ENCODE measurements at places on chromosomes 6 and 20.

- DNase-seq: no peak
Observed at GRCh38 chr20:38060536-38060935, 27.0 kb downstream of the RPRD1B start.

- DNase-seq: no peak
Observed at GRCh38 chr6:25137480-25137879, 141.7 kb upstream of the CARMIL1 start.

GRCh38 chr6:90982051-90982450 lies 395.2 kb upstream of the MAP3K7 start:
- no peak for DNase-seq

DNA sequence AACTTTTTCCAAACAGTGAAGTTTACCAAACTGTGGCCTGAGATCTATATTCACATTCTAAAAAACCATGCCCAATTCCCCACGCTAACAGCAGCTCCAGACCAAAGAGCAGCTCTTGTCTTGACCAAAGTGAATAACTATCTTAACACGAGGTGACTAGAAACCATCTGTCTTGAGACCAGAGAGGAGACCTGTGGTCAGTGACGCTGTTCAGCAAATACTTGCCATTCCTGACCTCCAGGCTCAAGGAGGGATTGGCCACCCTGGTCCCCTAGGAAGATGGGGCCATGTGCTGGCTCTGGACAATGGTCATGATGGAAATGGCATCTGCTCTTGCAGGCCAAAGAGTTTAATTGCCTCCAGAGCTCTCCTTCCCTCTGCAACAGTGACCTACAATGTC lies 104.4 kb upstream of the CD93 start:
- no peak for DNase-seq

- DNase-seq: no peak
Observed at GRCh38 chr6:28343898-28344677, 5.7 kb upstream of the ZKSCAN3 start.

DNA sequence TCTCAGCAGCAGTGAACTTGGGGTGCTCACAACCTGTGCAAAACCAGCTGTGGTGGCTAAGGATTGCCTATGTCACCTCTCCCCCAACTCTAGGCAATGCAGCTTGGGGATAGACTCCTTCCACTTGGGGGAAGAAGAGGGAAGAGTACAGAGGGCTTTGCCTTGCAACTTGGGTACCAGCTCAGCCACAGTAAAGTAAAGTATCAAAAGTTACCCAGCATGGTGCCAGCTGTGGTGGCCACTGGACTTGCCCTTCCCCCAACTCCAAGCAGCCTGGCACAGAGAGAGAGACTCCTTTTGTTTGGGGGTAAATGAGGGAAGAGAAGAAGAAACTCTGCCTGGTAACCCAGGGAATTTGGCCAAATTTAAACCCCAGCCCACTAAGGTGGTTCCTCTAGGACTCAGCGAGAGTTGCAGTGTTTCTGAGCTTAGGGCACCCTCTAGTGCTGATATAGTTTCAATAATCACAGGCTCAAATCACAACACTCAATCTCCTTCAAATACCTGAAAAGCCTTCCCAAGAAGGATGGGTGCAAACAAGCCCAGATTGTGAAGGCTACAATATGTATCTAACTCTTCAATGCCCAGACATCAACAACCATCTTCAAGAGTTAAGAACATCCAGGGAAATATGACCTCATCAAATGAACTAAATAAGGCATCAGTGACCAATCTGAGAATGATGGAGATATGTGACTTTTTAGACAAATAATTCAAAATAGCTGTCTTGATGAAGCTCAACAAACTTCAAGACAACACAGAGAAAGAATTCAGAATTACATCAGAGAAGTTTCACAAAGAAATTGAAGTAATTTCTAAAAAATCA lies 7.6 kb upstream of the DEFB129 start:
- no peak for DNase-seq

GRCh38 chr6:99356641-99357040 lies 7.2 kb upstream of the FAXC start:
- no peak for DNase-seq

DNA sequence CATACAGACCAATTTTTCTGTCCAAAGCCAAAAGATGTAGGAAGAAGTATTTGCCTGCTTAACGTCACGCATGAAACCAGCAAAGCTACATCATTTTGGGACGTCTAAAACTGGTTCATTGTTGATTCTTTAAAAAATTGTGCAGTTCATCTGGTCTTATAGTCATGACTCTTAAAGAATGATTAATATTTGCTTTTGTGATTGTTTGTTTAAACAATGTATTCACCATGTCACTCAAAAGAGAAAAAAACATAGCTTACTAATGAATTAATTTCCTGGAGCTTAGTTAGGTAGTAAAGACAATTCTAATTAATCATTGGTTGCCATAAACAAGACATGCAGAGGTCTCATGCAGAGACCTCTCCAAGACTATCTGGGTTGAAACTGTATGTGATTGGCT lies 157.3 kb downstream of the RPS12 start:
- DNase-seq: no peak
